ENCODE measurements at places on chromosomes 7 and 10.

DNA sequence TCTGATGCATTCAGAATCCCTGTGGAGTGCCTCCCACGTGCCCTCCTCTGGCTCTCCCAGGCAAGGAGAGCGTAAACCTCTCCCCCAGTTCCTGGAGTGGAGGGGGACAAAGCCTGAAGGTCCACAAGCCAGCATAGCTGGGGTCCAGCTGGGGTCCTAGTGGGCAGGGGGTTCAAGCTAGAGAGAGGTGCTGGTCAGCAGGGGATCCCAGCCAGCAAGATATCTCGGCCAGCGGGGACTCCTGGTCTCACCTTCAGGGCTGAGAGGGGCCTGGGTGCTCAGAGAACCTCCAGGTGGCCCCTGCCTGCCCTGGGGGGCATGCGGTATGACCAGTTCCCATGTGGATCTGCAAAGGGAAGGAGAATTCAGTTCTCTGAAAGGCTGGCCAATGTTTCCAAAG, 413.7 kb downstream of the TCERG1L start:
- no peak for DNase-seq

DNA sequence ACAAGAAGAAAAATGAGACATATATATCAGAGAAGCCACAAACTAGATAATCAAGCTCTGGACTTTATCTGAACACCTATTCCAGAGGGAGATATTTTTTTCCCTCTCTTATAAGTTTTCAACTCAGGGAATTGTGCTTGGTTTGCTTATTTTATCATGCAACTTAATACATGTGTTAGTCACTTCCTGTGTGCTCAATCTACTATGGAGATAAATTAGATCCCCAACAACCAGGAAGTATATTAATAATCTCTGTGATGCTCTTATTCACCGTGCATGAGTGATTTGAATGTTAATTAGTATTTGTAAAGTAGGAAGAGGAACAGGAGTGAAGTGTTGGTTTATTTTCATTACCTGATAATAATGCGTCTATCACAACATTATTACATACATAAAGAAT, 38.8 kb upstream of the ZNF365 start:
- DNase-seq = no peak

- no peak for DNase-seq
Measured at GRCh38 chr7:44290252-44290620, 35.2 kb downstream of the CAMK2B start.

DNA sequence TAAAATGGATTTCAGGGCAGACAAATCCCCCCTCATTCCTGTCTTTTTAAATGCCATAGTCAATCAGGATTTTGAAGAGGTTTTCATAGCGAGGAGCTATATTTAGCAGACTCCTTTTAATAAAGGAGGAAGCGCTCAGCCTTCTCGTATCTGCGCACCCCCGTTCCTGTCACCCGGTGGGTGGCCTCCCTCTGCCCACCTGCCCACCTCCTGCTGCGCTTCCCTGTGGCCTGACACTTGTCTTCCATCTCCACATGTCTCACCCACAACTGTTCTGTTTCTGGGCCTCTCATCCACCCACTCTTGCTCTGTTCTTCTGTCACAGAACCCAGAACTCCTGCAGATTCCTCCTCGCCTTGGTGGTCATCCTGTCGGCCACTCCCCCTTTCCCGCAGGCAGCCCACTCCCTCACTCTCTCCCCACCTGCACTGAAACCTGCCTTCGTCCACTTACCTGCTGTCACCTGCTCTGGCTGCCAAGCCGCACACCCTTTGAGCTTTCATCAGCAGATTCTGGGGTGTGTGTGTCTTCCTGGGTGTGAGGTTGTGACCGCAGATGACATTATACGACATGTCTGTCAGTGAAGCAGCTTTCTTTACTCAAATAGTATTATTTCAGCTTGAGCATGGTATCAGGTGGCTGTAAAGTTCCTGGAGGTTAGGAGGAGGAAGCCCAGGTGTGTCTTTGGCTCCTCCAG, 163.5 kb upstream of the AGK start:
- DNase-seq = peak; percentile 45

GRCh38 chr10:43739161-43739560, 90.5 kb upstream of the ZNF32 start:
- no peak for DNase-seq
